ENCODE measurements at places on chromosomes 11 and 22.

DNA sequence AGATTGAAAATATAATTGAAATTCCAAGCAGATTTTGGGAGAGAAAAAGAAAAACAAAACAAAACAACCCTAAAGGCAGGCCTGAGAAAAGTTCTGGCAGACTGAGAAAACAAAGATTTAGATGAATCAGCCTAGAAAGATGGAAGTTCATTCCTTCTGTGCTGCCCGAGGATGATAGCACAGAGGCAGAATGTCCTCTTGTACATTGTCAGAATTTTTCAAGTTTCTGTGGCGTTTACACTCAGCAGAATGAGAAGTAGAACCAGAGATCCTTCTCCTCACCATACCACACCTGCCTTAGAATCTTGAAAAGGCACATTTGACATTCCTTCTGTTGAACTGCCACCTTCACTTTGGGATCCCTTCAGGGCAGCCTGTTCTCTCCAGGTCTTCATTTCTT lies 62.5 kb upstream of the IZUMO1R start:
- no peak for DNase-seq

DNA sequence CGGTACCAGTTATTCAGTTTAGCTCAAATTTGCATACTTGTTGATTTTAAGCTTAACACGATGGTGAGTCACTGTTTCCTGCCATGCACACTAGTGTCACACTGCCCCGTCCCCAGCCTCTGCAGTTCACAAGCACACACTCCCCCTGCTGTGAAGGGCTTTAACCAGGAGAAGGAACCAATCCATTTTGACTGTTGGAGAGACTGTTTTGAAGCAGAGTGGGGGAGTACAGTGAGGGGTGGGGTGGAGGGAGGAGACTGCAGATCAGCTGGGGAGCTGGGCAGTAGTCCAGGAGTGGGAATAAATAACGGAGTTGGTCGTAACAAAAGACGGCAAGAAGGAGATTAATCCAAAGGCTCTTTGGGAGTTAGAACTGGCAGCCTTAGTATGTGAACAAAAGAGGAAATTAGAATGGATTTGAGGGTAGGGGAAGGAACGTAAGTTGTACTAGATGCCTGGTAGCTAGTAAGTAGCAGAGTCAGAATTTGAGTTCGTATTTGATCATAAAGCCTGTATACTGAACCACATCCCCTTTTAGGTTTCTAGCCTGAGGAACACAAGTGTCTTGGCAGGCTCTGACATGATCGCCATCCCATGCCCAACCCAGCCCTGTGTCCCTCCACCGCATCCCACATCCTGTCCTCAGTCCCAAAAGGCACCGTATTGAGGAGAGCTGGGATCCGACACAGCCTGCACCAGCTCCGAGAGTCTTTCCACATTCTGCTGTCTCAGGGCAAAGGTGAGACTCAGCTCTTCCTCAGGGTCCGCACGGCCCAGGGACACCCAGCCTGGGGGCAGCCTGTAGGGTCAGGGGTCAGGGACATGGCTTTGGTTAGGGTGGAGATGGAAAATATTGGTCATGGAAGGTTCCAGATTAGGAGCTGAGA lies 862 bp downstream of the TPP1 start:
- peak; percentile 75 for DNase-seq

DNA sequence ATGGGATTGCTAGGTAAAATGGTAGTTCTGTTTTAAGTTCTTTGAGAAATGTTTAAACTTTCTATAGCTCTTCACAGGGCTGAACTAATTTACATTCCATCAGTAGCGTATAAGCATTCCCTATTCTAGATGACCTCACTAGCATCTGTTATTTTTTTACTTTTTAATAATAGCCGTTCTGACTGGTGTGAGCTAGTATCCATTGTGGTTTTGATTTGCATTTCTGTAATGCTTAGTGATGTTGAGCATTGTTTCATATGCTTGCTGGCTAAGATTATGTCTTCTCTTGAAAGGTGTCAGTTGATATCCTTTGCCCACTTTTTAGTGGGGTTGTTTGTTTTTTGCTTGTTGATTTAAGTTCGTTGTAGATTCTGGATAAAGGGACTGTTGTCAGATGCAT lies 35.9 kb downstream of the MMP27 start:
- no peak for DNase-seq

GRCh38 chr11:120884154-120885020 lies 139.5 kb upstream of the TBCEL start:
- DNase-seq, result no peak

- no peak for DNase-seq
These were observed 3.1 kb downstream of the APOL4 start for GRCh38 chr22:36198536-36198935.

GRCh38 chr11:66080055-66080817 lies 10.2 kb downstream of the PACS1 start:
- peak; percentile 81 for DNase-seq

GRCh38 chr11:116420770-116421528 lies 351.8 kb downstream of the BUD13 start:
- no peak for DNase-seq

DNA sequence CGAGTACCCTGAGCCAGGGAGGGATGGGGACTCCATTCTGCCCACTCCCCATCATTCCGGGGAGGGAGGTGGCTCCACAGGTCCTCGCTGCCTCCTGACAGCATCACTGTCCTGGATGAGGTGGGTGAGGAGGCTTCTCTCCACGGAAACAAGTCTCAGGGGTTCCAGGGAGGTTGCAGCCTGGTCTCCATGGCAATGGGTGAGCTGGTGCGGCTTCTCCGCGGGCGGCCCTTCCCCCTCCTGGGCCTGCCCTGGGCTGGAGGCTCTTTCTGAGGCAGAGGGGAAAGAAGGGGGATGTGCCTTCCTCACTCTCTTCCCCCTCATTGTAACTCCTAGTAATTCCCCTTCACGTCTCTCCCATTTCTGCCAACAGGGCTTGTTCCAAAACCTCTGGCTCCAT lies 37.1 kb upstream of the PARVG start:
- no peak for DNase-seq

DNA sequence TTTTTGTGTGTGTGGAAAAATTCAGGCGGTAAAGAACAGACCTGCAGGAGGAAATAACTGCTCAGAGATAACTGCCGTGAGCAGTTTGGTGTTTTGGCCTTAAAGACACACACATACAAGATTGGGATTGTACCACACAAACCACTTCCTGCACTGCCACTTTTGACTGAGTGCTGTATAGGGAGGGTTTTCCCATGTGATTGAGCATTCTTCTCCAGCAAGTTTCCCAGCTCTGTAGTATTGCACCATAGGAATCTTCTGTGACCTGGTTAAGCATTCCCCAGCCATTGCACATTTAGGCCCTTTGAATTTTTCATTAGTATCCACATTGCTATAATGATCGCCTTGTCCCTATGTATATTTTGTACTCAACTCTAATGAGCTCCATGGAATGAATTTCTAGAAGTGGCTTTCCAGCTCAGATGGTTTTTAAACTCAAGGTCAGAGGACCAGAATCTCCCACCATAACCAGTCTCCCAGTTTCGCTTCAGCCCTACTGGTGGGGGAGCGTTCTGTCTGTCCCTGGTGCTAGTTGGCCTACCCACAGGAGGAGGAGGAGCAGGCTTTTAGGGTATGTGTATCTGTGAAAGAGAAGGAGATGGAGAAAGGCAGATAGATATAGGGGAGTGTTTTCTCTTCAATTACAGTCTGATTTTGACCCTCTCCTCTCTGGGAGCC lies 9.3 kb downstream of the CD82 start:
- DNase-seq, result peak; percentile 87

DNA sequence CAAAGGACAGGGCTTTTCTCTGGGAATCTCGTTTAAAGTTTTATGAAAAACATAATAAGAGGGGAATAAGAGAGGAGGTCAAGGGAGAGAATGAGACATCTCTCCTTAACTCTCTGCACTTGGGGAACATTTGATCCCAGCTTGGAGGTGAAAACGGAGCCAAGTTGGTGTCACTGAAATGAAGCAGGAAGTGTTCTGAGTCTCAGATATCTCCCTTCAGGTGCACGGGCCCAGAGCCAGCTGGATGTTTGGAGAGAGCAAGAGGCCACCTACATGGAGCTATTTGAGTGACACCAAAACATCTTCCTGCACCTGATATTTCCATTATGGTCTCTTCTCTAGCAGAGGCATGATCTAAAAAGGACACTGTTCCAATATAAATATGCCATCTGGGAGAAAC lies 85.7 kb downstream of the BLID start:
- DNase-seq, result no peak

DNA sequence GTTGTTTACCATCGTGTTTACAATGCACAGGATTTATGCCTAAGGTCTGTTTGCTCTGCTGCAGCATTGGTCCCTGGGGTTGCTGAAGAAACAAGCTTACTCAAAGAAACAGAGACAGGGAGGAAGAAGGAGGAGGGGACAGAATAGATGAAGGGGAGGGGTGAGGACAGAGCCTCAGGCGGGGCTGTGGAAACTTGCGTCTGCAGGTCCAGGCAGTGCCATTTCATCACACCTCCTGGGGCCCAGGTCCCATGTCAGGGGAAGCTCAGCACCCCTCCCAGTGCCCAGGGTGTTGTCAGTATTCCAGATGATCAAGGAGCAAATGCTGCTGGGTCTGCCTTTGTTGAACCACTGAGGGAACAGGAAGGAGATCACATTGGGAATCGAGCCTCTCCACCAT lies 1406.8 kb downstream of the TBC1D22A start:
- no peak for DNase-seq

GRCh38 chr11:7437696-7438095 lies 47.6 kb upstream of the OLFML1 start:
- peak; percentile 27 for DNase-seq
